ENCODE measurements at places on chromosomes 13 and 19.
A peak's percentile ranks its signal among the peaks of the same experiment; 100 is the strongest.

- no peak for DNase-seq
Measured at GRCh38 chr19:15438124-15438496, 11.6 kb downstream of the WIZ start.

DNA sequence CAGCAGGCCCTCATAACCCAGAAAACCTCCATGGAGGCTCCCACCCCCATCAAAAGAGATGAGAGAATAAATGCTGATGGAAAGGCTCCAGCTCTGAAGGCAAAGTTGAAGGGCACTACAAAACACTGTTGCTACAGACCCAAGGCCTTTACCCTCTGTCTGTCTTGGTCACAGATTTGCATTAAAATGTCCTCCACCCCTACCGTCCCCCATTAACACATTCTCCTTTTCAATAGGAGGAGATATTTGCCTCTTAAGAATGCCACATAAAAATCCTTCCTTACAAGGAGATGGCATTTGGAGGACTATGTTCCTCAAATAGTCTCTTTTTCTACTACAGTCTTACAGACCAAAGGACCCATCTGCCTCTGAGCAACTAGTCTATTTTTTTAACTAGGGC, 361.5 kb downstream of the ENOX1 start:
- DNase-seq = no peak

- no peak for DNase-seq
Measured at GRCh38 chr13:23806874-23807526, 82.2 kb downstream of the MIPEP start.

- DNase-seq = no peak
Measured at GRCh38 chr13:52600666-52601065, 41.6 kb upstream of the HNRNPA1L2 start.

DNA sequence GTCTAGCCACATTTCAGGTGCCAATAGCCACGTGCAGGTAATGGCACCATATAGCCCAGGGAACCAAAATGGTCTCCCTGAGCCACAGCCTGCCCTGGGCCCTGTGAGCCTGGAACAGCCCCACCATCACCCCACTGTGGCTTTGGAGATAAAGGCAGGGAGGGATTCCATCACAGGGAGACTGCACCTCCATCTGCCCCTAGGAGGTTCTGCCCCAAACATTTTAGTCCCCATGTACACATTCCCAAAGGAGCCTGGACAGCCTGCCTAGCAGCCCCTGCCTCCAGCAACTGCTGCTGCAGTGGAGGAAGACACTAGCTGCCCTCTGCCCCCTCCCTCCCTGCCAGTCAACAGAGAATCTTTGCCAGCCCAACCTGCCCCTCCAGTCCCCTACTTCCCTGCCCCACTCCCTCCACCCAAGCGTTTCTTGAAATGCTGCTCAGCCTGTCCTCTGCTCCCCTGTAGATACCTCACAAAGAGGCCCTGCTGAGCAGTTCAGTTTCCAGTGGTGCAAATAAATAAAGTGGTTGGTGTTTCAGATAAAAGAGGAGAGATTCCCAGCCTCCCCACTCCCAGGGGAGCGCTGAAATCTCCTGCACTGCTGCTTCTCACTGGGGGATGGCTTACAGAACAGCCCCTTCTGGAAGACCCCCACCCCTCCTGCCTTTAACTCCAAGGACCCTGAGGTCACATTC, 921.8 kb downstream of the UQCRFS1 start:
- DNase-seq = no peak

GRCh38 chr13:110028311-110028710, 241.9 kb upstream of the IRS2 start:
- no peak for DNase-seq

DNA sequence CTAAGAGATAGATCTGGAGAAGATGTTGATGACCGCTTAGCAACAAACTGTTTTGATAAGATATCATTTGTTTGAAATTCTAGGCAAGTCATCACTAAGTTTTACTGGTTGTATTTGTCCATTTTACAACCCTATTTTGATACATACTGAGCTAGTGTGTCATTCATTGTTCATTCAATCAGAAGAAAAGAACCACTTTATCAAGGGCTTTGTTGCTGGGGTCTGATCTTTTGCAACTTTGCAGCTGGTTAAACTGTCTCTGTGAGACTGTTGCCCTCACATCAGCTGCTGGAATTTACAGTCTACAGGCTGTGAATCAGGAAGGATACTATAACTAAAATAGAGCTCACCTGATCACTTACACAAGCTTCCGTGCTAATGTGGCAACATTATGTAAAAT, 290.5 kb downstream of the RFC3 start:
- DNase-seq = no peak

DNA sequence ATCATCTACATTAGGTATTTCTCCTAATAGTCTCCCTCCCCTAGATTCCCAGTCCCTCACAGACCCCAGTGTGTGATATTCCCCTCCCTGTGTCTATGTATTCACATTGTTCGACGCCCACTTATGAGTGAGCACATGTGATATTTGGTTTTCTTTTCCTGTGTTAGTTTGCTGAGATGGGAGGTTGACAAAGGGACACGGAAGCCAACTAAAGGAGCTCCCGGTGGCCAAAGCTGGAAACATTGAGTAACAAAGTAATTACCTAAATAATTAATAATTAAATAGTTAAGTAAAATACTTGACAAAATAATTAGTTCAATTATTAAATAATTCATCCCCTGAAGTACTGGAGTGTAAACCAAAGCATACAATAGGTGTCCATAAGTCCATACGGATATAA, 1.7 kb upstream of the PRR20A start:
- no peak for DNase-seq

DNA sequence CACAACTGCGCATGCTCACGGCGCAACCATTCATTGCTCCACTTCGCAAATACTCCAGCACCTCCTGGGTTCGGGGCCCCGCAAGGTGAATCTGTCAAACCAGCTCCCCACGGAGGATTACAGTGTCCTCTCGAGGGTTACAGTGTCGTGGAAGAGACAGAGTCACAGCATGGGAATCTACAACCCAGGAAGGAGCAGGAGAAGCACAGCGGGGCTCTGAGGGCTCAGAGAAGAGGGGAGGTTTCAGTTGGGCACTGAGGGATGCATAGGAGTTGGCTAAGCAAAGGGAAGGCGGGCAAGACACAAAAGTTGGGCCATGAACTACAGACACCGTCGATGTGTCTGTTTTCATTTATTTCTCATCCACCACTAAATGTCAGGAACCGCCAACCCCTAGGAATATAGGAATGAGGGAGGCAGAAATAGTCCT, 1.0 kb upstream of the GTF2F1 start:
- DNase-seq = peak; percentile 70

GRCh38 chr13:24108615-24108965, 51.9 kb upstream of the SPATA13 start:
- no peak for DNase-seq

GRCh38 chr13:65985612-65986011, 1244.5 kb downstream of the PCDH9 start:
- no peak for DNase-seq

DNA sequence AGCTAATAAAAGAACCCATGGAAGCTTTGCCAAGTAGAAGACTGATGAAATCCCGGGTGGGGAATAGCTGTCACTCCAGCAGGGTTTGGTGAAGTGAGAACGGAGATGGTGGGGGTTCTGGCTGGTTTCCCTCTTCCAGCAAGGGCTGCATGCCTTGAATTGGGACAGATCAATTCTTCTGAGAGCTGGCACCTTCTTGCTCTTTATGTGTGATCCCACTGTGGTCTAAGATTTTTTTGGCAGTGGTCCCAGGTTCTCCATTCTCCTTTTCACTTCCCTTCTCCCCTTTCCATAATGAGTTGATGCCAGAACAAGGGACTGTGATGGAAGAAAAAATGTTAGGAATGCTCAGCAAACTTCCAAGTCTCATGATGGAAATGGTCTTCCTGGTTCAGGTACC, 50.0 kb downstream of the TNFSF11 start:
- DNase-seq = no peak

DNA sequence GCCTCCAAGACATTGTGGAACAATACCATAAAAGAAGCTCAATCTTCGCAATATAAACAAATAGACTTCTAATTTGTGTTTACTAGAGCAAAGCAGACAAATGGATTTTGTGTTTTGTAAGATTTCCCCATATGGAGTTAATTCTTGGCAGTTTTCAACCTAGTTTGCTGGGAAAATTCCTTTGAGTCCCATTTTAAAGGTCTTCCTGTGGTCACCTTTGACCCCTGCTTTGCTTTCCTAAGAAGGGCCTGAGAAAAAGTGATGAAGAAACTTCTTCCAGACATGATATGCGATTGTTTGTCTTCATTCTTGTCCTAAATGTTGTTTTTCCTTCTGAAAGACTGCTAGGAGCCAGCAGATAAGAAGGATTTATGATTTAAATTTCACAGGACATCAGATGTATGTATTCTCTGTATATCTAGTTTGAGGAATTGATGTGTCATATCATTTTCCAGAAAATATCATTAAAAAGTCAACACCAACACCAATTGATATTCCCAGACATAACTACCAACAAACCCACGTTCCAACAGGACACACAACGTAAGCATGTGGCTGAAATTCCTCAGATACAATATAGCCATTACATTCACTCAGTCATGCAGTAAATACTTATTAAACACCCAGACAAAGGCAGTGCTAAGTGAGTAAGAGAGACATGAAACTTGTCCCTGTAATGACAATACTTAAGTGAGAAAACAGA, 276.4 kb downstream of the LHFPL6 start:
- DNase-seq = no peak

GRCh38 chr13:46059405-46059804, 6.9 kb upstream of the ZC3H13 start:
- no peak for DNase-seq

DNA sequence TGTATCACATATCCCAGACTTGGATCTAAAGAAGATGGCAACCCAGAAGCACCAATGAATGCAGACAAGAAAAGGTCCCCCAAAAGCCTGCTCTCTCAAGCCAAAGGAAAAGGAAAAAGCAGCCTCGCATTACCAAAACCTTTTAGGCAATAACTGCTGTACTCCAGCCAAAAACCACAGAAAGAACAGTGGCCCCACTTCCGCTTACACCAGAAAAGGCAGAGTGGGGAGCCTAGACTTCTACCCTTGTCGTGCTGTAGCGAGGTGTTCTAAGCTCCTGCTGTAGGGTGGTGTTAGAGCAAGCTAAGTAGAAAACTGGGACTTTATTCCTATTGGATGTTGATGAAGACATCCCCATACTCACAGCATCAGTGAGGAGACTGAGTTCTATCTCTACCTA, 244.0 kb upstream of the RXFP2 start:
- DNase-seq = no peak

- DNase-seq = no peak
Measured at GRCh38 chr19:2374808-2375207, 14.7 kb downstream of the TMPRSS9 start.

DNA sequence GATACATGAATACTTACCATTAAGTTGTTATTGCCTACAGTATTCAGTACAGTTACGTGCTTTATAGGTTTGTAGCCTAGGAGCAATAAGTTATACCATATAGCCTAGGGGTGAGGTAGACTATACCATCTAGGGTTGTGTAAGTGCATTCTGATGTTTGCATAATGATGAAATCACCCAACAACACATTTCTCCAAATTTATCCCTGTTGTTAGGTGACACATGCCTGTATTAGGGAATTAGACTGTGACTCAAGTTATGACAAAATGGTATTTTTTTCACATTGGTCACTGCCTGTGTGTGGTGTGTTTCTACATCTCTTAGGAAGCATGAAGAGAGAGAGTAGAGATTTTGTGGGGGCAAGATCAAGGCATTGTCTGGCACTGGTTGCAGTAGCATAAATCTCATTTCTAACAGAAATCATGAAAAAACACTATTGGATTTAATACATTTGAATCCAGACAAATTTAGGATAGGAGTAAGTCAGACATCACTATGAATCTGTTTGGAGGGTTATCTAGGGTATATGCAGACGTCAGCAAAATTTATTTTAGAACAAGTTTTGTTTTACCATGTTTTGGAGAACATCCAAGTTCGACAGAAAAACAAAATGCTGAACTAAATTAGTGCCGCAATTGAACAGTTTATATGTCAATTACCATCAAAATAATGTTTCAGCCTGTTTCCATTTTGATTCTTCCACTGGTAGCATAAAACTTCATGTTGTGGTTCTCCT, 332.1 kb downstream of the LMO7 start:
- DNase-seq = no peak

DNA sequence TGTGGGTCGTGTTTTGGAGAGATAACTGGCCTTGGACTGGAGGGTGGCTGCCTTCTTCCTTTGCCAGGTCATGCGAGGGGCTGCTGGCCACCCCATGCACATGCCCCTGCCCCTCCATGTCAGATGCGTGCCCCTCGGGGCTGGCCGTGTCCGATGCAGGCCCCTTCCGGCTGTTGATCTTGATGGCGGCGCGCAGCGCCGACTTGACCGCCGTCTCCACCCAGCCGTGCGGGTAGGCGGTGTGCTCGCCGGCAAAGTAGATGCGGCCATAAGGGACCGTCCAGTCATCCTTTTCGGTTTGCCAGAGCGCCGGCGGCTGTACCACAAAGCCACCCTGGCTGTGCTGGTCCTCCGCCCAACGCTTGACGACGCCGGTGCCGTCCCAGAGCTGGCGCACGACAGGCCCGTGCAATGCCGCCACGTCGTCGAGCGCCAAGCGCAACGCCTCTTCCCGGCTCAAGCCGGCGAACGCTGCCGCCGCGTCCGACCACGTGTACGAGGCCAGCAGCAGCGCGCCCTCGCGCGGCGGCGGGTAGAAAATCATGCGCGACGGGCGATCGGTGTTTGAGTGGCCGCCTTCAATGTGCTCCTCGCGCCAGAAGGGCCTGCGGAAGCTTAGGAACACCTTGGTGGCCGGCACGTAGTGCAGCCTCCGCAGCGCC, 6.9 kb downstream of the IL4I1 start:
- DNase-seq = peak; percentile 61

DNA sequence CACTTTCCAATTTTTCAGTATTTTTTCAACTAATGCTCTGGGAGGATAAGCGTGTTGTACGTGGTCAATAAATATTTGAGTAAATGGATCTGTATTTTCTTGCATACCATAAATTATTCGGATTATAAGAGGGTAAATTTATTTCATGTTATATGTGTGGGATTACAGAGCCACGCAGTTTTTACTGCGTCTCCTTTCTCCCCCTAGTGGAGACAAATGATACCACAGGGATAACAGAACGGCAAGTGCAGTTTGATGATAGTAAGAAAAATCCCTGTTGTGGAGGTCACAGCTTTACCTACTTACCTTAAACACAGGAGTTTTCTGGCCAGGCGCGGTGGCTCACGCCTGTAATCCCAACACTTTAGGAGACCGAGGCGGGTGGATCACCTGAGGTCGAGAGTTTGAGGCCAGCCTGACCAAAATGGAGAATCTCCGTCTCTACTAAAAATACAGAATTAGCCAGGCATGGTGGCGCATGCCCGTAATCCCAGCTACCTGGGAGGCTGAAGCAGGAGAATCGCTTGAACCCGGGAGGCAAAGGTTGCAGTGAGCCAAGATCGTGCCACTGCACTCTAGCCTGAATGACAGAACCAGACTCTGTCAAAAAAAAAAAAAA, 16.8 kb downstream of the MBD3L2B start:
- DNase-seq = no peak

Measured in activated CD4-positive, alpha-beta T cell treated with anti-CD3 and anti-CD28 coated beads for 24 hours (primary cell).